Lower leg skin (tissue), 4 donors: ENCODE measurements at places on chromosomes 2 and 18. TPM values are rescaled to one million over a fixed set of nuclear protein-coding genes. Genes with fewer than 3 reads are reported as not detected.
A peak's percentile ranks its signal among the peaks of the same experiment; 100 is the strongest.

DNA sequence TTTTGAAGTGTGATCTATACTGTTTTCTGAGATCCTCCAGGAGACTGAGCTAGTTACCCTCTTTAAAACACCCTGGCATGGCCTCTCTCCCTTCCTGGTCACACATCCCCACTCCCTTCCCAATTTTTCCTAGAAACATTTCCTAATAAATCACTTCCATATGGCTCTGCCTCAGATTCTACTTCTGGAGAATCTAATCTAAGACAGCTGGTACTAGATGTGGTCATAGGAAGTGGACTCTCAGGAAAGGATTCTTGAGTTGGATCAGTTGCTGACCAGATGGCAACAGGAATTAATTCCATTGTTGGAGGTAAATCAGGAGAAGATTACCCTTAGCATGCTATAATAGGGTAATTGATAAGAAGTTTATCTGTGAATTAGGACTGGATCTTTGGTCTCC lies 310.5 kb downstream of the SATB2 start:
- no peak for DNase-seq

- no peak for DNase-seq
Measured at GRCh38 chr2:122831649-122832048, 1076.2 kb downstream of the TSN start.

DNA sequence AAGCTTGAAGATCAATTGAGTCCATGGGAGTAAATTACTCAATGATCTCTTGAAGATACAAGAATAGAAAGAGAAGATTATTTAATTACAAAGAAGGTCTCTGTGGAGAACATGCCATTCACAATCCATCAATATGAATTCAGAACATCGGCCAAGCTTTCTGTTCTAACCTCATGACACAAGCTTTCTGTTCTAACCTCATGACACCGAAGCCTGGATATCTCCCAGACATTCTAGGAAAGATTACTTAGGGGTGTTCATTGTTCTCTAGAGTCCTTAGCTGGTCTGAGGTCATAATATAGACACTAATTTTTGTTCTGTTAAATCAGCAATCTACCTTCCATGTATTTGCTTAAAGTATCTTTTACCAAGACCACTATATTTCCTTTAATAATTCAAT lies 95.5 kb downstream of the RDH14 start:
- no peak for DNase-seq

DNA sequence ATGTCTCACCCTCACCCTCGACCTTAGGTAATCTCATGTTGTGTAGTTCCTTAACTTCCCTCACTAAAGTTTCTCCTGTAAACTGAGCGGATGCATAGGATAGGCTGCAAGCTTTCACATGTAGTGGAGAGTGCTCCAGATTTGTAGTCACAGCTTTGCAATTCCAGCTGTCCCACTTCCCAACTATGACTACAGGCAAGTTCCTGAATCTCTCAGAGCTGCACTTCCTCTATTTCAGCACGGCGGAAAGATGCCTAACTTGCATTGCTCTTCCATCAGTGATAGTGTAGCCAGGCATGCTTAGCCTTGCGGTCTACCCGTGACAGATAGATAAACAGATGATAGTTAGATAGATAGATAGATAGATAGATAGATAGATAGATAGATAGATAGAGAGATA lies 183.1 kb upstream of the CCDC68 start:
- DNase-seq, result no peak

DNA sequence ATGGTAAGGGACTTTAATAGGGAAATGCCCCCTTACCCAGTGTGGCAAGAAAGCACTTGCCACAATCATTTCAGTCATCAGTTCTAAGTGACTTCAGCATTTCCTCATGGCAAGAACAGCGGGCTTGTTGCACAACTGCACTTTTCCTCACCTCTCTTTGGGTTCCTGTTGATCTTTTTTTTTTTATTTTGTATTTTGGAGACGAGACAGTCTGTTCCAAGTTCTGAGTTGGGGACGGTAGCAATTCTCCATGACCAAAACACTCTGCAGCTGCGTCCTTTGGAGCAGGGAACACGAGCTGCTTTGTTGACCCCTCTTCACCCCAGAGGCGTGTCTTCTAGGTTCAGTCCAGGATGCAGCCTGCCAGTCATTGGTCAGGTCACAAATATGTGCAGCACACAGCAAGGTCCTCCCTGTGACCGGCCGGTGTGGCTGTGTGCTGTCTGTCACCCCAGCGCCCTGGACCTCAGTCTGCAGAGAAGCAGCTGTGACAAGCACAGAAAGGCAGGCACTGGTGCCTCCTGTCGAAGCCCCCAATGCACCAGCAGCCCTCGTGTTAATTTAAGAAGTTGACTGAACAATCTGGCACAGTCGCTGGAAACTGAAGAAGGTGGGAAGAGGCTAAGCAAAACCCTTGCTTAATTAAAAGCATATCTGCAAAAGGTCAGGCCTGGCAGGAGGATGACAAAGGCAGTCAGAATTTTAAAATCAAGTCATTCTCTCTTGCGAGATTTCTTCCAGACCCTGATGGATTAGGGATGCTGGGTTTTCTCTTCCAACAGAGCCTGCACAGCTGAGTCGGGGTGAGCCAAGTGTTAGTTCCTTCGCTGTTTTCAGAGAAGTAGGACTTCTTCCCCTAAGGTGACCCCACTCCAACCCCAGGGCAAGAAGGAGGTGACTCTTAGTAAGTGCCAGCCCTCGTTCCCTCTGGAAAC lies 96.7 kb upstream of the COPS8 start:
- peak; percentile 93 for DNase-seq

GRCh38 chr18:48847807-48848486 lies 102.8 kb downstream of the SMAD7 start:
- no peak for DNase-seq

GRCh38 chr2:71689393-71689792 lies 236.0 kb downstream of the DYSF start:
- DNase-seq, result peak; percentile 25

GRCh38 chr18:30676053-30676480 lies 366.5 kb downstream of the DSC3 start:
- DNase-seq, result no peak

DNA sequence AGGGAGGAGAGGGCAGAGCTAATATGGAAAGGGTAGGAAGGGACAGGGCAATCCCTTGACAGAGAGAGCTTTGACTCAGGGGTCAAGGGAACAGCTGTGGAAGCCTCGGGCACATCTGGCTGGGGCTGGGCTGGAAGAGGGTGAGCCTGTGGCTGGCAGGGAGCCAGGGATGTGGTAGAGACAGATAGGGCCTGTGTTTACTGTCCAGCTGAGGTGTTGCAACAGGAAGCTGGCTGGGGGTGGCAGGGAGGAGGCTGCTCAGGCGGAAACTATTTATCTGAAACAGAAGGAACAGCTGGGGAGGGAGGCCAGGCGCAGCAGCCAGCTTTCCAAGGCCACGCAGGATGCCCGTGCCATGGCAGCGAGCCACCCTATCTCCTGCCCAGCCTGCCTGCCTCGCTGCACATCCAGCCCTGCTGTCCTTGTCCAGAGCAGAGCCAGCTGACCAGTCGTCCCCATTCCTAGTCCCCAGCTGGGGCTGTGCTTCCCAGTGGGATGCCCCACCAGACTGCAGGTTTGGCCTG lies 264.7 kb downstream of the CYP26B1 start:
- DNase-seq, result peak; percentile 96

GRCh38 chr2:74511104-74511989 lies 2.9 kb upstream of the TLX2 start:
- DNase-seq, result no peak

- DNase-seq, result no peak
Measured at GRCh38 chr18:65298422-65298821, 452.4 kb upstream of the CDH7 start.

GRCh38 chr2:144615866-144616565 lies 96.1 kb upstream of the ZEB2 start:
- DNase-seq, result no peak

- DNase-seq, result no peak
Measured at GRCh38 chr18:50076277-50076676, 118.7 kb downstream of the MYO5B start.

GRCh38 chr18:9535430-9535991 lies 60.2 kb downstream of the RALBP1 start:
- DNase-seq, result no peak

- DNase-seq, result no peak
Measured at GRCh38 chr2:182854375-182855105, 11.9 kb downstream of the FRZB start.

DNA sequence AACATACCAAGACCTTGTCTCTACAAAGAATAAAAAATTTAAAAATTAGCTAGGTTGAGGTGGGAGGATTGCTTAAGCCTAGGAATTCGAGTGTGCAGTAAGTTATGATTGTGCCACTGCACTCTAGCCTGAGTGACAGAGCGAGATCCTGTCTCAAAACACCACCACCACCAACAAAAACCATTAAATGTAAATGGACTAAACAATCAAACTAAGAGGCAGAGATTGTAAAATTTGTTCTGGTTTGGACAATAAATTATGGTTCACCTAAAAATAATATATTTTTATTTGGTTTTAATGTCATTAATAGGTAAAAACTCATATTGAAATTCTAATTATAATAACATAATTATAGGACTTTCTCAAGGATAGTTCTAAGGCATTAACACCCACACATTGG lies 9.9 kb upstream of the ATIC start:
- no peak for DNase-seq

- DNase-seq, result peak; percentile 90
Measured at GRCh38 chr18:2847317-2848246, 776 bp downstream of the EMILIN2 start.

DNA sequence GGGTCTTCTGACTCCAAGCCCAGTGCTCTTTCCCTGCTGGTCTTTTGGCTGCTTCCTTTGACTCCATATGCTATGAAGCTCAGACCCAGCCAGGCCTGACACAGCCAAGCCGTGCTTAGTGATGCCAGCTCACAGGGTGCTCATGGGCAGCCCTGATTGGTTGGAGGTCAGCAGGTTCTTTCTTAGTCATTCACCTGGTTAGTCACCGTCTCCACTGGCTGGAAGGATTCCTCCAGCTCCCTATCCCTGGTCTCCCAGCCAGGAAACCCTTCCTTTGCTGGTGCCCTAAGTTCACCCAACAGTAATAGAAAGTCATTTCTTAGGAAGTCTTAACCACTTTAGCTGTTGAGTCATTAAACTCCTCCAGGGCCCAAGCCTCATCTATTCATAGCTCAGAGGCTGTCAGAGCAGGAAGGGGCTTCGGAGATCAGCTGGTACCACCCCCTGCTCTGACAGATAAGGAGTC lies 3.9 kb downstream of the KCNK3 start:
- no peak for DNase-seq

DNA sequence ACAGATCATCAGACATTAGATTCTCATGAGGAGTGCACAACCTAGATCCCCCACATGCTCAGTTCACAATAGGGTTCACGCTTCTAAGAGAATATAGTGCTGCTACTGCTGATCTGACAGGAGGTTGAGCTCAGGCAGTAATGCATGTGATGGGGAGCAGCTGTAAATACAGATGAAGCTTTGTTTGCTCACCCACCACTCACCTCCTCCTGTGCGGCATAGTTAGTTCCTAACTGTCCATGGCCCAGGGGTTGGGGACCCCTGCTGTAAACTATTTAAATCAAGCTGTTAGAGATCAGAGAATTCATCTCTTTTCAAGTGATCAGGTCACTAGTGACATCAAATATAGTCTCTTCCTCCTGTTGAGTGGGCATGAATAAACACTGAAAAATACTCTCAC lies 88.8 kb upstream of the ACVR2A start:
- no peak for DNase-seq

GRCh38 chr2:55116966-55117365 lies 66.7 kb upstream of the RTN4 start:
- DNase-seq, result peak; percentile 53

The SLC16A14 gene
- total RNA-seq, result 8.6 TPM

The FARSB gene
- total RNA-seq, result 11.1 TPM

The DRC1 gene
- not detected for total RNA-seq

The DLGAP1 gene
- 1.3 TPM for total RNA-seq

The KCNK3 gene
- 3.1 TPM for total RNA-seq

The ACP1 gene
- total RNA-seq, result 50.9 TPM

The ESPNL gene
- not detected for total RNA-seq

The NEU2 gene
- total RNA-seq, result 3.8 TPM

The MRPL33 gene
- total RNA-seq, result 43.3 TPM

The ZNF804A gene
- 0.10 TPM for total RNA-seq
